OCI-M1 (cell line): ENCODE measurements at places on chromosomes 11 and 22.
A peak's percentile ranks its signal among the peaks of the same experiment; 100 is the strongest.

DNA sequence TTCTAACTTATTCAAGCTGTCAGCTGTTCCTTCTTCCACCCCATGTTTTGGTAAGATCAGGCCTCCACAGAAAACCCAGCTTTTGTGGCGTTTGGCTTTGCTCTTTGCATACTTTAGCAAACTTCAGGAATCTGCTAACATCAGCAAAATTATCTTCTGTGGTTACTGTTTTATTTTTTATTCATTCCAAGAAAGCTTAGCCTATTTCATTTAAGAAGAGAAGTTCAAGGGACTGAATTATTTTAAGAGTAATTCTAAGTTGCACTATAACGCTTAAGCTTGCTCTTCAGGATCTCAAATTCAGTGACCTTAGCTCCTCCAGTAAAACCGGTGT is 1.1 kb downstream of the JHY start:
- DNase-seq = no peak

DNA sequence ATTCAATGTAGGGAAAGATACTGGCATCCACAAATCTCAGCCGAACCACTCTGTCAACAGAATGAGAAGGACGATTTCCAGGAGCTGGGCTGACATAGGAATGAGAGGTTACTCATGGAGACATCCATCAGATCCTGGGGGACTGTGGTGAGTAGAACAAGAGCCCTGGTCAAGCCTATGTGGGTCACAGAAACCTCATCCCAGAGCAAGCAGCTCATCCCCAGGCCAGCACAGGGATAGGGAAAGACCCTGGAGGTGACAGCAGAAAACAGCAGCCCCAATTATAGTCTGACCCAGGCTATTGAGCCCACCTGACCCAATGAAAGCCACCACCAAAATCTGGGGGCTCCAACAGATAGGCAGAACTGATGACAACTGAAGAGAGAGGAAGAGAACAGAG is 128.0 kb upstream of the SERPIND1 start:
- DNase-seq = no peak

GRCh38 chr22:36337365-36338130 is 50.2 kb downstream of the MYH9 start:
- DNase-seq = peak; percentile 10

DNA sequence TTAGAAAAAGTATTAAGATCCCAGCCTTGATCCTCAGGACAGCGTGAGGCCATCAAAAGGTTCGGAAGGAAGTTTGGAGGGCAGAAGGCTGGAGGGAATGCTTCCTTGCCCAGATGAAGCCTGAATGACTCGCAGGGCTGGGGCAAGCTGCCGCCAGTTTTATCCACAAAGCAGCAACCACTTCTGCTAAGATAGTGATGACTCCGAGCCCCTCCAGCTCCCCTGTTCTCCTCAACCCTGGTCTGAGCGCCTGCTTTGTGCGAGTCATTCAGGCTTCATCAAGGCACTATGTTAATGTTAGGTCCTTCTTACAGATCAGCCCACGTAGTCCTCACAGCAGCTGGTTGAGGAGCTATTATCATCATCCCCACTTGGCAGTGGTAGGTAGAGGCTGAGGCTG is 158.8 kb downstream of the COMMD9 start:
- no peak for DNase-seq

DNA sequence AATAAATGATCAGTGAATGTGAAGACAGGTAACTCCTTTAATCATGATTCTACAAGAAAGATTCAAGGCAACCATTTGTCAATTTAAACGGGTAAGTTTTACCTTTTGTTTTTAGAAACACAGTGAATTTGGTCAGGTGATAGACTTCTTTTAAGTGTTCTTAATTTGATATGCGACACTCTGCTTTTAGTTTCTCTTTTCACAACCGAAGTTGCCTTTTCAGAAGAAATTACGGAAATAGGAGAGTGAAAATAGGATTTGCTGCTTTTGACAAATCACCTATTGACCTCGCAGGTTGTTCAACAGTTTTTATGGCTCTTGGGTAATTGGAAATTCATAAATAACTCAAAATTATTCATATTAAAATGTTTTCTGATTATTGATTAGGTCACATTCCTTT is 142.1 kb downstream of the CNTN5 start:
- peak; percentile 24 for DNase-seq

DNA sequence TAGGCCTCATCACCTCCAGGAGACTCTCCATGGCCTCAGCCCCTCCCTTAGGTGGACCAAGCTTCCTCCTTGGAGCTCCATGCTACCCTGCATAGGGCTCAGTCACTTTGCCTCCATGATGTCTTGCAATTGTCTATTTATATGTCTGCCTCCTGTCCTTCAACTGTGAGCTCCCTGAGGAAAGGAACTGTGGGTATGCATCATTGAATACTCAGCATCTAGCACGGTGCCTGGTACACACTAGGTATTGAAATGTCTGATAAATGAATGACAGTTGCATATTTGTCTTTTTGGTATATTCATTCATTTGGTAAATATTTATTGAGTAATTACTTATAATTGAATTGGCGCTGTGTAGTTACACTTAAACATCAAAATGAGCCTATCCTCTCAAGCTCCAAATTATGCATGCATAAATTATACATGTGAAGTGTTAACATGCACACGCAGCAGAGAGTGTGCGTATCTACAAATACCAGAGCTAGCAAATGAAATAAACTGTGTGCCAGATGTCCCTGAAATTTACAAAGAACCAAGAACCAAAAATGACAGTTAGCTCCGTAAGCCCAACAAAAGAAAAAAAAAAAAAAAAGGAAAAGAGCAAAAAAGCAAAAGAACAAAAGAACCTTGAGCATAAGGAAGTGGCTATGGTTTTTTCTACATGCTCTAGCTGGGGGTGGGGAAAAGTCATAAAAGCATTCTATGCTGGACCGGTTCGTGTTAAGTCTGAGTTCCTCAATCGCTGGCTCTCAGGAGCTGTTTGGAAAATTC is 25.2 kb downstream of the GRAP2 start:
- DNase-seq = no peak

- DNase-seq = no peak
These were observed at the start of gene MAP6 for GRCh38 chr11:75668451-75669297. MAP6 (minus strand) TSS chr11:75669038; CDS start chr11:75668369, 669 bp downstream.
